ENCODE measurements at places on chromosomes 1 and 21.

- no peak for DNase-seq
Measured at GRCh38 chr1:224637515-224637914, 21.4 kb downstream of the CNIH3 start.

GRCh38 chr1:75341537-75341936, 207.3 kb downstream of the LHX8 start:
- no peak for DNase-seq

- DNase-seq = no peak
Measured at GRCh38 chr1:152904688-152905440, 3.5 kb upstream of the IVL start.

DNA sequence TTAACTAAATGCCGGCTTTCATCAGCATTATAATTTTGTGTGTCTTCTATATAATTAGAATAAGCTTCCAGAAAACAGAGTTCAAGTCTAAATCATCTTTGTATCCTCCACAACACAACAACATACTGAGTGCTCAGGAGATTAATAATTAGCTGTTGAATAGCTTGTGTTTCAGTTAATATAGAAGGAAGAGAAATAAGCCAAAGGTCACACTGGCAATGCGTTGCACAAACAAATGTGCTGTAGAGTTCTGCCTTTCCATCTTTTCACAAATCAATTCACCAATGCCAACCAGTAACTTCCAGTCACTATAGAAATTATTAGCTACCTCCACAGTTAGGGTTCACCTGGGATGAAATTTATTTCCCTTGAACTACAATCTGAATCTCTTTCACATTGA, 132.0 kb downstream of the LMX1A start:
- no peak for DNase-seq

GRCh38 chr1:205954819-205955404, 11.7 kb upstream of the SLC26A9 start:
- peak; percentile 18 for DNase-seq

DNA sequence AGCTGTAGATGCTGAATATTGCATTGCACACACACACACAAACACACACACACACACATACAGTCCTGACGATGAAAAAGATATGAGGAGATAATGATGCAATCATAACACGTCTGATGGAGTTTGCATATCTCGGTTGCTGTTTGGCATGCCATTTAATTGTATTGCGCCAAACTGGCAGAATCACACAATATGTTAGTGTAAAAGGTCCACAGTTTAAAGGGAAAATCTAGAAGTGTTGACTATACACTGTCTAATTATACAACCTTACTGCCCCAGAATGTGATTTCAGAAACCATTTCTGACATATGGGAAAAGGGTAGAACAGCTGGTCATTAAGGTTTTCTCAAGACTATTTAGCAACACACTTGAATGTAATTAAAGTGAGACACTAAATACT, 123.7 kb upstream of the PROX1 start:
- DNase-seq = no peak

GRCh38 chr1:183030053-183030452, 6.8 kb downstream of the LAMC1 start:
- no peak for DNase-seq

- DNase-seq = no peak
Measured at GRCh38 chr1:220681220-220681880, 8.8 kb upstream of the C1orf115 start.

GRCh38 chr1:155840386-155840785, 16.6 kb downstream of the GON4L start:
- no peak for DNase-seq

DNA sequence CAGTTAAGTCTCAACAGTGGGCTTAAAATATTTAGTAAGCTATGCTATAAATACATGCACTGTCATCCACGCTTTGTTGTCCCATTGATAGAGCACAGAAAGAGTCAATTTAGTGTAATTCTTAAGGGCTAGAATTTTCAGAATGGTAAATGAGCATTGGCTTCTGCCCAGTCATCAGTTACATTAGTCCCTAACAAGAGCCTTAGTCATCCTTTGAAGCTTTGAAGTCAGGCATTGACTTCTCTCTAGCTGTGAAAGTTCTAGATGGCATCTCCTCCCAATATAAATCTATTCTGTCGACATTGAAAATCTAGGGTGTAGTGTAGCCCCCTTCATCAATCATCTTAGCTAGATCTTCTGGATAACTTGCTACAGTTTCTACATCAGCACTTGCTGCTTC, 12.0 kb upstream of the LPGAT1 start:
- DNase-seq = no peak

- DNase-seq = peak; percentile 37
Measured at GRCh38 chr1:204450461-204451257, 39.0 kb upstream of the PPP1R15B start.

DNA sequence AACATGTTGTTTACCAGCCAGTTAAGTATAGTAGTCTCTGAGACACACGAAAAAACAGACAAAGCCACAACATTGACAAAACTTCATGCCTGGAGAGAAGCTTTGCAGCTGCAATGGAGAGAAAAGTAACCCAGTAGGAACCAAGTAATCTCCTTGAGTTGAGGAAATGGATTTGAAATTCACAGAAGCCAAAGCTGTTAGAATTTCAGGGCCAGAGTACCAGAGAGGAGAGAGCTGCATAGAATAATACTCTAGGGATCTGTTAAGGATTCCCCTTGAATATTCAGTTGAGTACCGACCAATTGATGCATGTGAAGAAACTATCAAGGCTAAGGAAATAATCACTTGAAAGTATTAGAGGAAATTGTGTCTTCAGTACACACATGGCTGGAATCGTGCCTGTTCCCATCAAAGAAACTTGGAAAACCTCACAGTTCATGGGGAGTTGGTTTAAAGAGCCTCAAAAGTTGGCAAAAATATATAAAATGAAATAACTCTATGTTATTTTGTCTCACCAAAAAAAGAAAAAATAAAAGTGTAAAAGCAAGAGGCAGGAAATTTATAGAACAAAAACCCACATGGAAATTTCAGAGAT, 324.0 kb upstream of the NEGR1 start:
- DNase-seq = no peak

DNA sequence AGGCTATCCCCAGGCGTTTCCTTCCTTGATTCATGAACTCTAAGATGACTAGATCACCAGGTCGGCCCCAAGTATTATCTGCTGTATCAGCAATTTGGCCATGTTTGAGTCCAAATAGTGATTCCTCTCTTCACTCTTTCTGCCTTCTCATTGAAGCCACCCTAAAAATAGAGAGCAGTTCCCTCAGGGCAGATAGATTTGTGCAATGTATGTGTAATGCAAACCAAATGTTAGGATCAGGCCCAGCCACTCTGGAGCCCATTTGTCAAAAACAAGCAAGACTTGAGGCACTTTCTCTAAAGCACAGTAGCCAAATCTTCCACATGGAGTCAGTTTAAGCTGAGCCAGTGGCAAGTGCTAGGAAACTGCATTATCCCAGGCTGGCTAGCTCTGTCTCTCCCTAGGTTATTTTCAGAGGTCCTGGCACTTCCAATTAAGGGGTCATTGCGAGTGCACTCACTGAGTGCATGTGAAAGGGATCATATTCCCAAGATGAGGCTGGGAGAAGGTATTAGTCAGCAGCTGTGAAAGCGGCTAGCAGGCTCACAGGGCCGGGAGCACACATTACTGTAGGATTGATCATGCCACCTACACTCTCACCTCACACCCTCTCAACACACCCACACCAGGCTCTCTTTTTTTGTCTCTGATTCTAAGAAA, 97.9 kb upstream of the RAB3GAP2 start:
- peak; percentile 57 for DNase-seq

DNA sequence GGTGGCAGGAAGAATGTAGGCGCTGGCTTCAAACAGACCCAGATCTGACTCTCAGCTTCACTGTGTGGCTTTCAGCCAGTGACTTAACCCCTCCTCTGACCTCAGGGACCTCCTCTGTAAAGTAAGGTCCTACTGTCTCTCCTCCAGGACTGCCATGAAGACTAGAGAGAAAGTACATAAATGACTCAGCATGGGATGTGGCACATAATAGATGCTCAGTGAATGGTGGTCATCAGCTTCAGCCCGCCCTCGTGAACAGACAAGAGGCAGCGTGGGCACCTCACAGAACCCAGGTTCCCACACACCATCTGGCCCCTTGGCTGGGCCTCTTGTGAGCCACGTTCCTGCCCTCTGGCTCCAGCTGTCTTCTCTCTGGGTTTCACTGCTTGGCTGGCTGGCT, 126.0 kb downstream of the SYF2 start:
- DNase-seq = no peak

- no peak for DNase-seq
Measured at GRCh38 chr1:151829352-151830046, 2.1 kb downstream of the RORC start.

GRCh38 chr1:31883357-31883942, 54.7 kb downstream of the PTP4A2 start:
- no peak for DNase-seq

- DNase-seq = no peak
Measured at GRCh38 chr1:221522529-221522940, 219.4 kb downstream of the DUSP10 start.

DNA sequence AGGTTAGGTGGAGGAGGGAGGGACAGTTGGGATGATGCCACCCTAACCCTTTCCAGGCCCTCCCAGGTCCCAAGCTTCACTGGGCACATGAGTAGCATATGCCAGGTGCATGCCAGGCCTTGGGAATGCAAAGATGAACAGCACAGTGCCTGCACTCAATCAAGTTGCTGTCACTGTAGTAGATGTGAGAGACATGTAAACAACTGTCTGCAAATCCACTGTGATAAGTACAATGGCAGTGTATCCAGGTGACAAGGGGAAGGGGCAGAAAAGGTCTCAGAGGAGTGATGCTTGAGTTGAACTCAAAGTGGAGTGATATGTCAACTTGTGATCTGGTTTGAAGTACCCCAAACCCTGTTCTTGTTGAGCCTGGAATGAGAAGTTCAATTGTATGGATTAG, 49.5 kb upstream of the LRRN2 start:
- DNase-seq = no peak

DNA sequence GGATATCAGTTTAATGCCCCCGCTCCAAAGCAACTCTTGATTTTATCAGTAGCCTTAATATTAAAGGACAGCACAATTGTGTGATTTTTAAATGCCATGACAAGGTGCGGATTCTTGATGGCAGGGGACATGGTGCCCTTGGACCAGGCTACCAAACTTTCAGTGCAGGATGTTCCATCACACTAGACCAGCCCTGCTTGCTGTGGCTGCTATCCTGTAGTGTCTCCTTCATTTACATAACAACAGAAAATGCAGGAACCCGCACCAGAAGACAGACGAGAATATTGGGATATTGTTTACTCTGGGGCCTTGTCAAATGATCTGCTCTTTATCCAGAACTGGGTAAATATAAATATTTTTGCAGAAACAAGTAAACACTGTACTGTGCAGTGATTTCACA, 229.3 kb upstream of the PKN2 start:
- DNase-seq = no peak

GRCh38 chr1:25952841-25953401, 44.9 kb downstream of the PAFAH2 start:
- DNase-seq = no peak

DNA sequence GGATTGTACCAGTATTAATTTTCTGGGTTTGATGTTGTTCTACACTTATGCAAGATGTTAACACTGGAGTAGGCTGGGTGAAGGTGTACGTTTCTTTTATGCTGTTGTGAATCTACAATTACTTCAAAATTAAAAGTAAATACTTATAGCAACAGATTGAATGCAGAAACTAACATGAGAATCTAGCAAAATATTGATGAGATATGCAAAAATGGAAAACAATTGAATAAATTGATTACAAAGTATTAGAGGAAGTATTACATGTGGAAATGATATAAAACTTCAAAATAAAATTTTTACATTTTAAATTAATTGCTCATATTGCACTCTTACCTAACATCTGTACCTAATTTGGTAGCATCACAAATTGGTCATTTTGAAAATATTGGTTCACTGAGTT, 5.7 kb upstream of the SPRR3 start:
- no peak for DNase-seq

- DNase-seq = no peak
Measured at GRCh38 chr1:41615316-41615715, 130.8 kb upstream of the EDN2 start.

DNA sequence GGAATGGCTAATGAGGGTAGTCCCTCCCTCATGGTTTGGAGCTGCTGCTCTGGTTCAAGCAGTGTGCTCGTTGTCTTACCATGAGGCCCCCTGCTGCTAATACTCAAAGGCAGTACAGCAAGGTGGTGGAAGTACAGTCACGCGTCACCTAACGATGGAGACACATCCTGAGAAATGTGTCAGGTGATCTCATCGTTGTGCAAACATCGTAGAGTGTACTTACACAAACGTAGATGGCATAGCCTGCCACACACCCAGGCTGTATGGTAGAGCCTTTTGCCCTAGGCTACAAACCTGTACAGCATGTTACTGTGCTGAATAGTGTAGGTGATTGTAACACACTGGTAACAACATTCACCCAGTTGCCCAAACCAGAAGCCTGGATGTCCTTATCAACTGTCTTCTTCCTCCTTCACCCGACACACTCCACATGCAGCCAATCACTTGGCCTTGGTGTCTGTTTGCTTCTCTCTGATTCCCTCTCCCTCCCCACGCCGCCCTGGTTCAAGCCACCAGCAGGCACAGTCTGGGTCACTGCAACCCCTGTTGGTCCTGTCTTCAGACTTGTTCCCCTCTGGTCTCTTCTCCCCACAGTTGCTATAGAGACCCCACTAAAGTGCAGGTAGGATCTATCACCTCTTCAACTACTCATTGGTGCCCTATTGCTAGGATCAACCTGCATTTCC, 6.0 kb upstream of the KCNA2 start:
- DNase-seq = no peak

- no peak for DNase-seq
Measured at GRCh38 chr1:71641903-71642302, 561.1 kb upstream of the ZRANB2 start.

DNA sequence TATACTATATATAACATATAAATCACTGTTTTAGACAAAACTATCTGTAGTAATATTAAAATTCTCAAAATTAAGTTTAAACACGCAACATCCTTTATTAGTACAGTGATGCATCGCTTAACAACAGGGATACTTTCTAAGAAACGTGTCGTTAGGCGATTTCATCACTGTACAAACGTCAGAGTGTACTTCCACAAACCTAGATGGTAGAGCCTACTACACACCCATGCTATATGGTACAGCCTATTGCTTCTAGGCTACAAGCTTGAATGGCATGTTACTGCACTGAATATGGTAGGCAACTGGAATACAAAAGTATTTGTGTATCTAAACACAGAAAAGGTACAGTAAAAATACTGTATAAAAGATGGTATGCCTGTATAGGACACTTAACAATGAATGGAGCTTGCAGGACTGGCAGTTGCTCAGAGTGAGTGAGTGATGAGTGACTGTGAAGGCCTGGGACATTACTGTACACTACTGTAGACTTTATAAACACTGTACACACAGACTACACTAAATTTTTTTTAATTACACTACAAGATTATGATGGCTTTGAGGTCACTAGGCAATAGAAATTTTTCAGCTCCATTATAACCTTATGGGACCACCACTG, 10.5 kb downstream of the FOXJ3 start:
- DNase-seq = no peak

DNA sequence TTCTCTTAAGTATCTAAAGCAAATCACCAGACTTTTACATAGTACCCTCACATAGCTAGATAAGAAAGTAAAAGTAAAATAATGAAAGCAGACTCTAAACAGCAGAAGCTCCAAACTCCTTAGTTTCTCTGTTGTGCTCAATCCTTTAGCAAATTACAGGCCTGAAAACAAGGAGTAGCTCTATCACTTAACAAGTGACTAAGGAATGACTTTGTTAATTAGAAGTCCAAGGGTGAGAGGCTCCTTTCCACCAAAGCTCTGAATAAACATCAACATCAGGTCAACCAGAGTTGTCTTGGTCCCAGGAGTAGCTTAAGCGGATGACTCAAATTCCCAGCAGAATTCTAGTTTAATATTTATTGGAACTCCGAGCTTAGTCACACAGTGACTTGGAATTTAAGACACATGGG, 5.9 kb downstream of the NRIP1 start:
- peak; percentile 30 for DNase-seq

All from ELF-1 (cell line).